ENCODE measurements at places on chromosomes 3 and 15. TPM values are rescaled to one million over a fixed set of nuclear protein-coding genes. Genes with fewer than 3 reads are reported as not detected.

RHOA gene
- 356 TPM for polyA plus RNA-seq

RARRES1 gene
- polyA plus RNA-seq = not detected

NPAP1 gene
- 0.22 TPM for polyA plus RNA-seq

DNA sequence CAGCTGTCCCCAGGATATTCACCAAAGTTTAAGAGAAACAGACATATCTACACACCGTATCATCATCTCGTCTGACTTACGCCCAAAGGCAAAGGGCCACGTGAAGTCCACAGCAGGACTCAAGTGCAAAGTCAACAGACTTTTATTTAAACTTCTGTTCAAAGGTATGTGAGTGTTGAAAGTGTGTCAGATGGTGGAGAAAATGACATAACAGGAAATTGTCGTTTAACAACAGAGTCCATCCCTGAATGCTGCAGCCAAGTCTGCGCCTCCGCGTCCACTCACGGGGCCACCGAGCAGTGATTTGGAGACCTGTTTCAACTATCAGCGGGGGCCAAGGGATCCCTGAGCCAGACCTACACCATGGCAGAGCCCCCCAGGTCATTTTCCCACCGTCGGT, 165.6 kb downstream of the XXYLT1 start:
- no peak for DNase-seq

GRCh38 chr15:37931868-37932267, 2.6 kb upstream of the TMCO5A start:
- no peak for DNase-seq

- DNase-seq = peak; percentile 41
Observed at GRCh38 chr3:141769221-141769894, 6.2 kb downstream of the GRK7 start.

- DNase-seq = no peak
Observed at GRCh38 chr3:64491843-64492242, 196.0 kb downstream of the ADAMTS9 start.

DNA sequence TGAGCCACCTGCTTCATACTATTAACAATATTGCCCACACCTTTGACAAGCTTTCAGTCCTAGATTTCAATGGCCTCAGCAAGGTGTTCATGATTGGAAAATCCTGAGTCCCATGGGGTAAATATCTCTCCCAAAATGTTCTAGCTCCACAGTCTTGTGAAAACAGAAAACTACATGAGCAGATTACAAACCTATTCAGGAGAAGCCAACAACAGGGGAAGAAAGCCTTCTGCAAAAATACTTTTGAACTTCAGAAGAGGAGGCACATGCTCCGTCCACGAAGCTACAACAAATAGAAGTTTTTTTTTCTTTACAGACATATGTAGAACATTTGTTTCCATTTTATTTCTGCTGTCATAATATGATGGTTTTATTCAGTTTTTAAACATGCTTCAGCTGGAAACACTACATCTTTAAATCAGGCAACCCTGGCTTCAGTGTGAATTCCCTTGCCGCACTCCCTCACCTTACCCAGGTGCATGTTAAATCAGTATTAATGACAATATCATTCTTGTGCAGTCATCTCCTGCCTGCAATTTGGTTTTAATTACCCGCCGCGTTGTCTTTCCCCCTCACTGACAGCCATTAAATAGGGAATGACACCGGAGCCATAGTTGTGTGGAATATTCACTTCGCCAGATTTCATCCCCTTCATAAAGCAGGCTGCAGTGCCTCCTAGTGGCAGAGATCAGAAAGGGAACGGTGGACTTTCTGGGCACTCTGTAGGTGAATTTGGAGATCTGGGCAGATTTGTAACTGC, 725.5 kb upstream of the ARRDC4 start:
- peak; percentile 75 for DNase-seq

SLC2A2 gene
- not detected for polyA plus RNA-seq

GRCh38 chr3:182717216-182717615, 76.1 kb upstream of the ATP11B start:
- no peak for DNase-seq

DNA sequence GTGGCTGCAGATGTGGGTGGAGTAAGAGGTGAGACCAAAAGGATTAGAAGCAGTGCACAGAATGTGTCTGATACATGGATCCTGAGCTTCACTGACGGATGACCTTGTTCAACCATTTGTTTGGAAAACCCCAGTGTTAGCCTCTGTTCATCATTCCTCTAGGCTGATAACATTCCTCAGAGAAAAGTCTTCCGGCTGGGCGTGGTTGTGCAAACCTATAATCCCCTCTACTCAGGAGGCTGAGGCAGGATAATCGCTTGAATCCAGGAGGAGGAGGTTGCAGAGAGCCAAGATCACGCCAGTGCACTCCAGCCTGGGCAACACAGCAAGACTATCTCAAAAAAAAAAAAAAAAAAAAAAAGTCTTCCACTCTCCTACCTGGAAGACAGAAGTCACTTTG, 23.1 kb upstream of the CHD2 start:
- no peak for DNase-seq

DNA sequence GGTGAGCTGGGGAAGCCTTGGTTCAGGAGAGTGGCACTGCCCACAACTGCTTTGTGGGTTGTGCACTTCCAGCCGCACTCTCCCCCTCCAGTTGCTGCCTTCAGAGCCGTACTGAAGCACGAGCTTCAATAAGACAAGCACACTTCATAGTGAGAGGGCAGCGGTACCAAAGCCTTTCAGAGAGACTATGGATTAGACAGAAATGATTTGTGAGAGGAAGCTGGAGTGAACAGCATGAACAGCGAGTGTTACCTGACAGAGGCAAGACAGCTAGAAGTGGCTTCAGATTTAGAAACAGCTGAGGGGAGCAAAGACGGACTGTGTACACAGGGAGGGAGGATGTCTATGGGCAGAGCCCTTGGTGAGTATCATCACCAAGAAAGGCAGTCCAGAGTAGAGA, 31.1 kb downstream of the HCLS1 start:
- DNase-seq = peak; percentile 81

DNA sequence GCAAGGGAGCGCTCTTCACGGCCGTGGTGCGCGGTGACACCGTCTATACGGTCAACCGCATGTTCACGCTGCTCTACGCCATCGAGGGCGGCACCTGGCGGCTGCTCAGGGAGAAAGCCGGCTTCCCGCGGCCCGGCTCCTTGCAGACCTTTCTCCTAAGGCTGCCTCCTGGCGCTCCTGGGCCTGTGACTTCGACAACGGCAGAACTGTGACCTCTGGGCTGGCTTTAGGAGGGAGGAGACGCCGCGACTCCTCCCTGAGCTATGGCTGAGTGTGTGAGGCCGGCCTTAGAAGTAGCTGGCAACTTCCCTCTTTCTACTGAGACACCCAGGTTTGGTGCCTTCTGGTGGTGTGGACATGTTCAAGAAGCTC, 1.4 kb downstream of the KBTBD13 start:
- DNase-seq = peak; percentile 31

- peak; percentile 46 for DNase-seq
Observed at GRCh38 chr3:9808345-9809037, 1.6 kb upstream of the TTLL3 start.

DNA sequence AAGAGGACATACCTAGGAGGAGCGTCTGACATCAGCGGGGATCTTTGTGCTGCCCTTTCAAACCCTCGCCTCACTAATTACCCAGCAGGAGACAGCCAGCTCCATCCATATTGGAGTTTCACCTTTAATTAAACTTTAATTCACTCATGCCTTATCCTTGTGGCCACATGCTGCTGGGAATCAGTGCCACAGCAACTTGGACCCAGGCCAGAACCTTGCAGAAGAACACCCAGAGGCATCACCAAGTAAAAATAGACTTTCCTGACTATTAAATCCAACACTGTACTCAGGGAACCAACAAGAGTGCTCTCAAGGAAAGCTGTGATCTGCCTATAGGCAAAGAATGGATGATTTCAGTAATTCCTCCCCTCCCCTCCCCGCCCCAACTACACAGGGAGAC, 23.9 kb downstream of the EIF1B start:
- DNase-seq = no peak

FRG2C gene
- polyA plus RNA-seq = not detected

DNA sequence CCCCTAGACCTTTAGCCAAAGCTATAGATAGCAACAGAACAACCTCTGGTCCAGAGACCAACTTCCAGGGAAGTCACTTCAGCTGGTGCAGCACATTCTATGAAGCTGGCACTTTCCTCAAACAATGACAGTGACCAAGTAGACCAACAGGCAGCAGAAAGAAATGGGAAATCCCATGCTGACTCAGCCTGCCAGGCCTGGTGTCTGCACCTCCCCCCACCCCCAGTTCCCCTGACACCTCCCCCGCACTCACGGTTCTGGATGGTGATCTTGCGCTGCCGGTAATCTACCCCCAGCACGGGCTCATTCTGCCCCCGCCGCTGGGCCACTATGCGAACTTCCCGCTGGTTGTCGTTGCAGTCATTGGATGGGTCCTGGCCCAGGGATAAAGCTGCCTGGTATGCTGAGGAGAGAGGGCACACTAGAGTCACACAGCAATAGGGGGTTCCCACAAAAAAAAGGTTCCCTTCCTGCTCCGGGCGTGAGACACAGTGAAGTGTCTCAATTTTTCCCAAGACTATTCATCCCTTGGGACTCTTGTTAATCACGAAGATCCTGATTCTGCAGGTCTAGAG, 17.0 kb downstream of the ILDR1 start:
- DNase-seq = no peak

Measured in cardiac muscle cell (in vitro differentiated cells and primary cell).